ENCODE measurements at places on chromosomes 5 and 9.

DNA sequence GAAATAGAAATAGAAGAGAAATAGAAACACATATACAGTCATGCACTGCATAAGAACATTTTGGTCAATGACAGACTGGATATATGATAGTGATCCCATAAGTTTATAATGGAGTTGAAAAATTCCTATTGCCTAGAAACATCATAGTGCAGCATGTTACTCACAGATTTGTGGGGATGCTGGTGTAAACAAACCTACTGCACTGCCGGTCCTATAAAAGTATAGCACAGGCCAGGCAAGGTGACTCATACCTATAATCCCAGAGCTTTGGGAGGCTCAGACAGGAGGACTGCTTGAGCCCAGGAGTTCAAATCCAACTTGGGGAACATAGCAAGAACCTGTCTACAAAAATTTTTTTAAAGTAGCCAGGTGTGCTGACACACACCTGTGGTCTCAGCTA is 240.6 kb upstream of the MAP3K1 start:
- DNase-seq, result no peak

GRCh38 chr9:19026375-19026774 is 6.6 kb downstream of the SAXO1 start:
- DNase-seq, result no peak

- DNase-seq, result no peak
These were observed 602 bp downstream of the CCNI2 start for GRCh38 chr5:132747616-132748440.

- no peak for DNase-seq
These were observed 14.3 kb downstream of the IRF1 start for GRCh38 chr5:132475987-132476875.

DNA sequence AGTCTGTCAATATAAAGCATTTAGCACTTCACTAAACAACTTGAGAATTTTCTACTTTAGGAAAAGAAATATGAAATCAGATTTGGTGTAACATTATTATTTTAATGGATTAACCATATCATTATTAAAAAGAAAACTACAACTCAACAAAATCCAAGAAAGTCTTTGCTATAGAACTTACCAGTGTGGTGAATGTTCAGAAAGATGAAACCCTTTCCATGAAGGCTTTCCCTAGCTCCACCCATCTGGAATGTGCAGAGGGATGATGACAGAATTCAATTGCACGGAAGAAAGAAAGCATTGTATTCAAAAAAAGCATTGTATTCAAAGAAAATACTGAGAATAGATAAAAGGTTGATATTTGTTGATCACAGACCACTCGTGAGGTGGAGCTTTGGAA is 328.6 kb upstream of the NUDT12 start:
- no peak for DNase-seq

GRCh38 chr5:143569213-143569701 is 165.8 kb upstream of the NR3C1 start:
- DNase-seq, result no peak

GRCh38 chr9:110029429-110029955 is 178.5 kb downstream of the C9orf152 start:
- DNase-seq, result no peak

GRCh38 chr5:82424211-82424610 is 146.1 kb upstream of the RPS23 start:
- no peak for DNase-seq

DNA sequence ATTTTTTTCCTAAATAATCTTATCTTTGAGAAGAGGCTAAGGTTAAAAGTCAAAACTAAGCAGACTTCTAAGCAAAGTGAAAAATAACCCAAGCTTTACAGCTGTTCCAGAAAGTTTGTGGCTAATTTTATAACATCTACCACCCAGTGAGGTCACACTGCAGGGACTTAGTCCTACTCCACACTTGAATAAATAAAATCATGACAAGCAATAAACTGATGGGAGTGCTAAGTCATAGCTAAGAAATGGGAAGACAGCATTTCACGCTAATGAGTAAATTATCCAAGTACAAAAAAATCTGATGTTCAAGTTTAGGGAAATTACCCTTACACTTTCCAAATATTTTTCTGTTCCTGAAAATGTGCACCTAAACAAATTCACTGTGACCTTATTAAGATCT is 47.7 kb downstream of the ZNF608 start:
- DNase-seq, result no peak

DNA sequence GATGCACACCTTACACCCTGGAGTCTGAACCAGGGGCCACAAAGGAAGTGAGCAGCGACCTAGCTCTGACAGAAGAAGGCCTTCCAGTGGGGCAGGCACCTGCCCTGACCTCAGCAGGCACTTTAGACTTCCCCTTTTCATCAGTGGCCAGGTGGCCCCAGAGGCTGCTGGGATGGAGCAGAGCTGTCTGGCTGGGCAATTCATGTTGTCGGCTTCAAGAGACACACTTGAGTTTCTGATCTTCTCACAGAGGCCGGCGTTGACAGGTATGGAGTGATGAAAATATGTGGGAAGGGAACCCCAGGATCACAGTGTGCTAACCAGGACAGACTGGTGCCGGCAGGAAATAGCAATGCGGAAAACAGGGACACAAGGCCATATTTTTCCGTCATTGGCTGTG is 375.5 kb downstream of the CTNND2 start:
- DNase-seq, result no peak

DNA sequence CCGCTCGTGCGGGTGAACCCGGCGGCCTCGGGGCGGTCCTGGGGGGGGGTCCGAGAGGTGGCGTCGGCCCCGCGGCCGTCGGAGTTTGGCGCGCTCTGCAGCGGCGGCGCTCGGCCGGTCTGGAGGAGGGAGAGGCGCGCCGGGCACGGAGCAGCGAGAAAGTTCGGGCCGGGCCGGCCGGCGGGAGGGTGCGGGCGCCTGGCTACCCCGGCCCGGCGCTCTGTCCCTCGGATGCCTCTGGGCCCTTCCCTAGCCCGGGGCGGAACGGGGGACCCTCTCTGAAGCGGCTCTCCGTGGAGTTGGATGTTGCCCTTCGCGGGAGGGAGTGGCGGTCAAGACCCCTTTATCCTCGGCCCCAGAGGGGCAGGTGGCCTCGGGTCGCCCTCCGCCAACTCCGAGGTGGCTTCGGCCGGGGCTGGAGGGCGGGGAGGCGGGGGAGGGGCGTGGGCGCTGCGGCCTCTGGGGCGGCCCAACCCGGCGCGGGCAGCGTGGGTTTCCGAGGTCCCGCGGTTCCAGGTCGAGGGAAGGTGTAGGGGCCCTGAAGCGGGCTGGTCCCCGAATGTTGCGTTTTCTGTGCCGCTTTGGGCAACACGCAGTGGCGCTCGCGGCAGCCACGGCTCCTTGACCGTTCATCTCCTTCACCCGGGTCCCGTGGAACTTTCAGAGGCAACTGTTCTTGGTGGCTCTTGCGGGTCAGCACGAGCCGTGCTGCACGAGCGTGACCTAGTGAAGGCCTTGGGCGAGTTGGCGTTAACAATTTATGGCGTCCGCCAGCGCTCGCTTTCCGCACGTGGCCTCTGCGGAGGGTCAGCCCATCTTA is 290.5 kb downstream of the DOCK8 start:
- peak; percentile 10 for DNase-seq

DNA sequence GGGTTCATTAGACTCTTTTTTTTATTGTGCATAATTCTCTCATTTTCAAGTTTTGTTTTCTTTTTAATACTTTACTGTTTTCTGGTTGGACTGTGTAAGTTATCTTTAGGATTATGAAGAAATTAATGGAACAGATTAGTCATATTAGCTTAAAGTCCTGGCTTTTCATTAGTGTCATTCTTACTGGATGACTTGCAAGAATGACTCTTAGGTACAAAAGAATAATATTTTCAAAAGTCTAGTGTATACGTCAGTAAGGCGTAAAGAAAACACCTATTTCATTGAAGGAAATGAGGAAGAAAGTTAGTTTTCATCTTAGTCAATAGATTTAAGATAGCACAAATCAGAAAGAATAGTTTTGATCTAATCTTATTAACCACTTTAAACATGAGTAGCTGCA is 20.4 kb downstream of the UHRF2 start:
- no peak for DNase-seq

- DNase-seq, result no peak
These were observed 28.5 kb upstream of the PUM3 start for GRCh38 chr9:2872250-2872930.

- DNase-seq, result no peak
These were observed 150.9 kb downstream of the OSTF1 start for GRCh38 chr9:75239176-75239575.

DNA sequence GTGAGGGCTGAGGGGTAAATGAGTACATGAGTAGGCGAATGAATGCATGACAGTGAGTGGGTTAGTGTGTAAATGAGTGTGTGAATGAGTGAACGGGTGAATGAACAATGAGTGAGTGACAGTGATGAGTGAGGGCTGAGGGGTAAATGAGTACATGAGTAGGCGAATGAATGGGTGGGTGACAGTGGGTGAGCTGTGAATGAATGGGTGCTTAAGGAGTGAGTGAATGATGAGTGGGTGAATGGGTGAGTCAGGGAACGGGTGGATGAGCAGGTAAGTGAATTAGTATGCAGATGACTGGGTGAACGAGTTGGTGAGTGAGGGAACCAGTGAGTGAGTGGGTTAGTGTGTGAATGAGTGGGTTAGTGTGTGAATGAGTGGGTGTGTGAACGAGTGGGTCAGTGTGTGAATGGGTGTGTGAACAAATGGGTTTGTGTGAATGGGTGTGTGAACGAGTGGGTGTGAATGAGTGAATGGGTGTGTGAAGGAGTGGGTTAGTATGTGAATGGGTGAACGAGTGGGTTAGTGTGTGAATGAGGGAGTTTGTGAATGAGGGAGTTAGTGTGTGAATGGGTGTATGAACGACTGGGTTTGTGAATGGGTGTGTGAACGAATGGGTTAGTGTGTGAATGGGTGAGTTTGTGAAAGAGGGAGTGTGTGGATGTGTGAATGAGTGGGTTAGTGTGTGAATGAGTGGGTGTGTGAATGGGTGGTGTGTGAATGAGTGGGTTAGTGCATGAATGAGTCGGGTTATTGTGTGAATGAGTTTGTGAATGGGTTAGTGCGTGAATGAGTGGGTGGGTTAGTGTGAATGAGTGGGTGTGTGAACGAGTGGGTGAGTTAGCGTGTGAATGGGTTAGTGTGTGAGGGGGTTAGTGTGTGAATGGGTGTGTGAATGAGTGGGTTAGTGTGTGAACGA is 32.9 kb downstream of the NKD2 start:
- no peak for DNase-seq

DNA sequence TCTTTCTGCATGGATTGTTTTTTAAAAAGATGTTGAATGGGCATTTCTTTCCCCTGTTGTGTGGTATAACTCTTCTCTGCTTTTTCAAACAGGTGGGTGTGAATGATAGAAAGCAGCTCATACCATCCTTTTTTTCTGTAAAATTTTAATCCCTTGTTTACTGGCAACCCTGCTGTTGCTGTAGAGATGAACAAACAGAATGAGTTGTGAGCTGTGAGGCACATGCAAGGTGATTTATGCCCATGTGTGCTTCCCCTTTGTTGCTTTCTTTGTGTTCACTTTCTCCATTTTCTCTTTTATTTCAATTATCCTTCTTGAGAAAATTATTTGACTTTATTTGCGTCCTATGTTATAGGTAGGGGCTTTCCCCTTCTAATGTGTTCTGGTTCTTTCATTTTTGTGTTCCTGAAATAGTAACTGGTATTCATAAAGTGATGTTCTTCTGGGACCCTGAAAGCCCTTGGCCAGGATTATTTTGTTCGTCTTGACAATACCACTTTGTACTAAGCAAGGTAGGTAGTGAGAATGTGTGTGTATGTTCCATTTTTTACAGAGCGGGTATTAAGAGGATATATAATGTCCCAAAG is 79.9 kb downstream of the AOPEP start:
- no peak for DNase-seq

DNA sequence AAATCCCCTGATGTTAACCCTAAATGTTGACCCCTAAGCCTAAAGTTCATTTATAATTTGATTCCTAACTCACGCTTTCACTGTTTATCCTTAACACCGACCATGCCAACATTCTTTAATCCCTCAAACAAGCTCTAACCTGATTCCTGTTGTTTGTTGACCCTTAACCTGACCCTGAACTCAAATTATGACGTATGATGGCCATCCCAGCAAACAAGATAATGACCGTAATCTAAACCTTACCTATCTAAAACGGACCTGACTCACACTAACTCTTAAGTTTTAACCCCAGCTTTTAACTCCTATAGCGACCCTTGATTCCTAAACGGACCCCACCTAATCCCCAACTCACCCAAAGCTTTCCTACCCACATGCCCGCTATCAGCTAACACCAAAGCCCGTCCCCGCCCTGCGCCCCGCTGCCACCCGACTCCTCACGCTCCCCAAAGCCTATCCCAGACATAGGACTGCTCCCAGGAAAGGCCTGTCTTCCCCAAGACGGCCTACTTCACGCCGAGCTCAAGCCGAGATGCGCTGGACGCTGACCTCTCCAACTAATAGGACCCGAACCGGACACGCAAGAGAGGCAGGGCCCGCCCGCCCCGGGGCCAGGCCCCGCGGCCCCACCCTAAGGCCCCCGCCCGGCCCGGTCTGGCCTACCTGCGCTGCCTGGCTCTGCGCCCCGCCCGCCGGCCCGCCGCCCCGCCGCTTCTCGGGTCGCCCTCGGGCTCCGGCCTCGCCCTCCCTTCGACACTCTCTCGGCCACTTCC is 395 bp downstream of the TLN1 start:
- no peak for DNase-seq

DNA sequence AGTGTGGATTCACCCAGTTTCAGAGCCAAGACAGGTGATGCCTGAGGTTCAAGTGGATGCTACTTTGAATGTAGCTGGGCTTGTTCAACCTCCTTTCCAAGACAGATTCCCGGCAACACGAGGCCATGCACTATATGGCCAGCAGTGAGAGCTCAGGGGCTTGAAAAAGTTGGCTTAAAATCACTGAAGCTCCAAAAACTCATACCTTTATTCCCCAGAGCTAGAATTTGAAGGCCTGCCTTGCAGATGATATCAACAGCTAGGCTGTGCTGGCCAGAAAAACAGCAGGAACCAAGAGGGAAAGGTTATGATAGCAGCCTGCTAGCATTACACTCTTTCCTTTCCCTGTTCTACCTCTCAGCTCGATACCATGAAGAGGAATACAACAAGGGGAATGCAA is 120.2 kb upstream of the DAB2 start:
- no peak for DNase-seq

GRCh38 chr9:120412425-120412951 is 167.5 kb downstream of the CDK5RAP2 start:
- no peak for DNase-seq

DNA sequence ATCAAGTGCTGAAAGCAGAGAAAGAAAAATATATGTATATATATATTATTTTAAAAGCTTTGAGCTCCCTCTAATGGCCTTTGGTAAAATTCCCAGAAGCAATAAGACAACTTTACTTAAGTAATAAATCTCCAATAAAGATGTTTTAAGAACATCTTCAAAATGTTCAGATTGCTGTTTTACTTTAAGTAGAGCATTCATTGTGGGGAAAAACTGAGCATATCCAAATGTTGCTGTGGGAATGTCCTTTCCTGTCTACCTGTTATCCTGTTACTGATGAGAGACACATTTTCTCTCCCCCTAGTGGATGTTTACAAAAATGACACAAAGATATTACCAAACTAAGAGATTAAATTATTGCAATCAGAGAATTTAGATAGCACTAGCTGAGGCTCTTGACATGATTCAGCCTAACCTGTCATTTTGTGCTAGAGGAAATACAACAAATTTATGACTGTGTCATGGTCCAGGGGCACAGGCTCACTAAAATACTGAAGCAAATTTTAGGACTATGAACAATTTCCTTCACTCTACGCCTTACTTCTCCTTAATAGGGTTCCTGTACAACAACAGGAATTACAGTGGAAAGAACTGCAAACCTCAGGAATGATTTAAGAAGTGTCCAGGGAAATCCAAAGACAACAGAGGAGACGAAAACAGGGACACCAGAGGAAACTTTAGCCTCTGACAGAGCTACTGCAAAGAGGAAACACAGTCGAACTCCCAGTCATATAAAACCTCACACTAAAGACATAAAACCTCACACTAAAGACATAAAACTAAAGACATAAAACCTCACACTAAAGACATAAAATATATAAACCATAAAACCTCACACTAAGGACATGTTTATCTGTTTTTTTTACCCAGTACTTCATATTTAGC is 24.3 kb upstream of the PRRC1 start:
- DNase-seq, result no peak
